ENCODE measurements at places on chromosomes 1 and 21. TPM values are rescaled to one million over a fixed set of nuclear protein-coding genes. Genes with fewer than 3 reads are reported as not detected.

ALX3 gene
- not detected for total RNA-seq

OR2T29 gene
- total RNA-seq: not detected

AMY1B gene
- not detected for total RNA-seq

MTARC2 gene
- total RNA-seq: 8.6 TPM

LORICRIN gene
- 731 TPM for total RNA-seq

LCE1D gene
- total RNA-seq: 686 TPM

SLC5A3 gene
- total RNA-seq: 12.8 TPM

PCAT6 gene
- total RNA-seq: 3.4 TPM

CFAP107 gene
- total RNA-seq: not detected

GOLPH3L gene
- total RNA-seq: 18.0 TPM

LCE1A gene
- 612 TPM for total RNA-seq

DCST2 gene
- total RNA-seq: 11.5 TPM

WNT4 gene
- total RNA-seq: 15.4 TPM

SMG7 gene
- total RNA-seq: 41.6 TPM

CYP4A11 gene
- 0.29 TPM for total RNA-seq
